ENCODE measurements at places on chromosomes 5 and 9.

- DNase-seq = no peak
These were observed 1348.7 kb upstream of the C9orf72 start for GRCh38 chr9:28921857-28922500.

DNA sequence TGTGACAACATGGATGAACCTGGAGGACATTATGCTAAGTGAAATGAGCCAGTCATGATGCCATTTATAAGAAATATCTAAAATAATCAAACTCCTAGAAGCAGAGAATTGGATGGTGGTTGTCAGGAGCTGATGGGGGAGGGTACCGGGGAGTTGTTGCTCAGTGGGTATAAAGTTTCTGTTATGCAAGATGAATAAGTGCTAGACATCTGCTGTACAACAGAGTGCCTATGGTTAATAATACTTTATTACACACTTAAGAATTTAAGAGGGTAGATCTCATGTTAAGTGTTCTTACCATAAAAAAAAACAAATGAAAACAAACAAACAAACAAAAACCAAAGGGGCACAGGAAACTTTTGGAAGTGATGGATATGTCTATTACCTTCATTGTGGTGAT is 13.0 kb upstream of the CCDC69 start:
- DNase-seq = no peak

- DNase-seq = no peak
These were observed 24.6 kb downstream of the PDZD2 start for GRCh38 chr5:31663519-31663918.

GRCh38 chr5:66779528-66779927 is 183.3 kb downstream of the MAST4 start:
- no peak for DNase-seq

DNA sequence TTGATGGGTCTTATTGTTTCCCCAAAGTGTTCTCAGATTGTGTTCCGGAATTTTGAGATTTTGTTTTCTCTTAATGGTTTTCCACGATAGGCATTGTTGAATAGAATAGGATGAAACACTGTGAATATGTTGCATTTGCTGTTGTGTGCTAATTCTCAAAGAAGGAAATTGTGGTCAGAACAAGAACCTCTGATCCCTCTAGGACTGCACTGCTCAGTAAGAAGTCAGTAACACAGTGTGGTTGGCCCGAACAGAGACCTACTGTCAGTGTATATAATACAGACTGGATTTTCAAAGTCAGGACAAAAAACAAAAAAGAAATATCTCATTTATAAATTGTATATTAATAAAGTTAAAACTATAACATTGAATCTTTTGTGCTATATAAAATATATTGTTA is 494.8 kb downstream of the MAT2B start:
- no peak for DNase-seq

Data from midbrain (tissue), 1 donor.